Activated CD8-positive, alpha-beta T cell treated with anti-CD3 and anti-CD28 coated beads, Interleukin-2, amount 10 ng/mL, durations not matched to agents 7 days and 5 days (primary cell): ENCODE measurements at places on chromosomes 6 and 20. TPM values are rescaled to one million over a fixed set of nuclear protein-coding genes. Genes with fewer than 3 reads are reported as not detected.

- DNase-seq = no peak
These were observed 206.4 kb upstream of the CITED2 start for GRCh38 chr6:139580592-139581484.

DNA sequence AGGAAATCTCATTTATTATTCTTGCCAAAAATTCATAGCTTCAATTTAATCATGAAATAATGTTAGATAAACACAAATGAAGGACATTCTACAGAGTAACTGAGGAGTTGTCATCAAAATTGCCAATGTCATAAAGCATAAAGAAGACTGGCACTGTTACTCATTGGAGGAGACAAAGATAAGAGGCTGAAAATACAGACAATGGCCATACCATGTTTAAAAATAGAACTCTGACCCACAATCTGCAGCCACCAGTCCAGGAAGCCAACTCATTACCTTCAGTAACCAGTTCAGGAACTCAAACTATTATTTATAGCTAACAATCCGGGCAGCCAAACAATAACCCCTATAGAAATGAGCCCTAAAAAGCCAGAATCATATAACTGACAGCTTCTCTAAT, 795.6 kb downstream of the TENT5A start:
- no peak for DNase-seq

DNA sequence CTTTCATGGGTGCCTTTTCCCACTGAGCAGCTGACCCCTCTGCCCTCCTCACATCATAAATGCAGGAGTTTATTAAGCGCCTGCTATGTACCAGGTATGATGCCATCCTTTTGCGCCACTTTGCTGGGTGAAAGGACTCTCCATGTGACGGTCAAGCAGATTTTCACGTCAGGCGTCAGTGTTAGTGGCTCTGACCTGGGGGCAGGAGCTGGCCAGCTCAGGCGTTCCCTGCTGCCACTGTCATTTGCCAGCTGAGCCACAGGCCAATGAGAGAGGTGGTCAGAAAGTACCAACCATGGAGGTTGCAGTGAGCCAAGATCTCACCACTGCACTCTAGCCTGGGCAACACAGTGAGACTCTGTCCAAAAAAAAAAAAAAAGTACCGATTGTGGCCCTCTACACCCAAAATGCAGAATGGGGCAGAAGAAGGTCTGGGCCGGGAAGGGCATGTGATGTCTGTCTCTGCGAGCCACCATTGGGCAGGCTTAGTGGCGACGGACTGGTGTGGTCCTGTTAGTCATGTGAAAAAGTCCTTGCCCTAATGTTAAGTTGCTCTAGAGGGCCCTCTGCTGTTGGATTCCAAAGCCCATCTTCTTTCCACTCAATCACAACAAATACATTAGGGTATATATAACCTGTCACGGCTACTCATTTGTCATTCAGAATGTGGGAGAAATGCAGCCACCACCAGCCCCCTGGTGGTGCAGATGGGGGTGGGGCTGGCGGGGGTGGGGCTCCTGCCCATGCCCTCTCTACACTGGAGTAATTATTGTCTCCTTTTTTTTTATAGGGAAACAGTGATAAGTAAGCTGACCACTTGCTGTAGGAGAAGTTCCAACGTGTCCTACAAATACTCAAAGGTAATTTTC, 18.4 kb upstream of the SLC22A1 start:
- peak; percentile 47 for DNase-seq

GRCh38 chr20:36262440-36262839, 26.2 kb downstream of the AAR2 start:
- DNase-seq = no peak

DNA sequence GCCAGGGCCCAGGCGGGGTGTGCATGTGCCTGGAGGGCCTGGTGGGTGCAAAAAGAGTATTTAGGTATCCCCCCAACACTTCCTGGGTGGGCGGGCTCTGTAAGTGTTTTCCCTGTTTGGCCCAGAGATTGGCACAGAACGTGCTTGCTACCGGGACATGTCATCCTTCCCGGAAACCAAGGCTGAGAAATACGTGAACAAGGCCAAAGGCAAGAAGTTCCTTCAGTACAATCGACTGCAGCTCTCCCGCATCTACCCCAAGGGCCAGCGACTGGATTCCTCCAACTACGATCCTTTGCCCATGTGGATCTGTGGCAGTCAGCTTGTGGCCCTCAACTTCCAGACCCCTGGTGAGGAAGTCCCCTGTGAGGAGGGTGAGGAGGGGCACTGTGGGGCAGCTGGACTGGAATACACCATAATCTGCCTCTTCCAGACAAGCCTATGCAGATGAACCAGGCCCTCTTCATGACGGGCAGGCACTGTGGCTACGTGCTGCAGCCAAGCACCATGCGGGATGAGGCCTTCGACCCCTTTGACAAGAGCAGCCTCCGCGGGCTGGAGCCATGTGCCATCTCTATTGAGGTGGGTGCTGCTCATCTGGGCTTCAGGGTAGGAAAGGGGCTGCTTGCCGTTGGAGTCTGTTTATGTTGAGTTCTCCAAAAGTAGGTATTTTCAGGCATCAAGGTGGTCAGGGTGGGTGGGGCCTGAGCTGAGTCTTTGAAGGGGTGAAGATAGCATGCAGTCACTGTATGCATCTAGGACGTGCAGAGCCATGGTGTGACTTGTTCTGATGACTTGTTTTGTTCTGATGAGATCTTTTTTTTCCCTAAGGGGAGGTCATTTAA, 35.2 kb downstream of the PLCG1 start:
- DNase-seq = no peak

DNA sequence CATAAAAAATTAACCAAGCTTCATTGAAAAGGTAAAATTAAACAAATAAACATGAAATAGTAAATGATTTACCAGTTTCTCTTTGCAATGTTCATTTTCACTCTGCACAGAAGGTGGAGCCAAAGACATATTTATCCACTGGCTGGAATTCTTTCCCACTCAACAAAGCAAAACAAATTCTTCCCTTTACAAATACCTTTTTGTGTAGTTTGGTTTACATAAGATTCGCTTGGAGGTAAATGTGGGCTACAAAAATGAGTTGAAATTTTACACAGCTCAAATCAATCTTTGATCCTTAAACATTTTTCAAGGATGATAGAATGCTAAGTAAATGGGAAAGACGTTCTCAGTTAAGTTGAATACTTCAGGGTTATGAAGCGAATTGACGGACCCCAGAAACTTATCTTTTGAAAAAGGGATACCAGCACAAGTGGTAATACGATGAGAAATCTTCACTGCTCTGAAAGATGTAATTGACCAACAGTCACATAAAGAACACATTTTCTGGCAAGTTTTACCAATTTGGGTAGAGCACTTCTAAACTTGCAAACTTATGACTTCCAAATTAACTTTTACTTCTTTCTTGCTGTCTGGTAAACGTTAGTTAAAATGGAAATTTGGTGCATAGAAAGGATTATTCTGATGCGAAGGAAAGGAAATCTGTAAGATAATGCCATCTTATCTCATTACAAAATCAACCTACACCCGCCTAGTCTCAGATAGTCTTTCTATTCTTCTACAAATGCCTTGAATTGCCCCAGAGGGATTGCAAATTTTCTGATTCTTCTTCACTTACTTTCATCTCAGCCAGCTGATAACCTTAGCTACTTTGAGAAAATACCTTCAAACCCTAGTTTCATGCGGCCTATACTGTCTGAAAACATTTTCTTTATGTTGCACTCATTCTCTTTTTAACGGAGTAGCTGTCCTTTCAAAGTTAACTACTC, 4.7 kb upstream of the GJA1 start:
- DNase-seq = no peak

The PDE7B gene
- total RNA-seq = 0.29 TPM
